ENCODE measurements at places on chromosomes 3 and 15.

- no peak for DNase-seq
Measured at GRCh38 chr3:175914785-175915184, 1055.7 kb downstream of the NAALADL2 start.

- DNase-seq: no peak
Measured at GRCh38 chr3:72311425-72311824, 526.5 kb upstream of the PROK2 start.

- peak; percentile 70 for DNase-seq
Measured at GRCh38 chr3:44477312-44478030, at the start of gene ZNF445. TSS of gene ZNF445 (minus strand) at chr3:44477670. CDS start at chr3:44455549, 22,121 bp downstream.

DNA sequence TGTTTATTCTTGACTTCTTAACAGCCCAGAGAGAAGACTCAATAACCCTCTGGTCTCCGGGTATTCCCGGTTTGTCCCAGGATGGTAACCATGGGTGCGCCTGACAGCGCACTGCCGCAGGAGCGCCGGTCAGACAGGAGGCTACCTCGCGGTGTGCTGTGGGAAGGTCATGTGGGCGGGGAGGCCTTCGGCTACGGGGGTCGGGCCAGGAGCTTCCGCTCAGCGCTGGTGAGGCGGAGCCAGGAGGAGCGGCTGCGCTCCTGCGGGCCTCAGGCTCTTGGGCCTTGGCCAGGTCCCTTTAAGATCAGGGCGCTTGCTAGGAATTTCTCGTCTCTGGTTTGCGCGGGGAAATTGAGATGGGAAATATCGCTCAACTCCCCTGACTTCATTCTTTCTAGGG, 182.3 kb upstream of the NDN start:
- no peak for DNase-seq

GRCh38 chr3:89690646-89691045, 583.2 kb downstream of the EPHA3 start:
- no peak for DNase-seq

DNA sequence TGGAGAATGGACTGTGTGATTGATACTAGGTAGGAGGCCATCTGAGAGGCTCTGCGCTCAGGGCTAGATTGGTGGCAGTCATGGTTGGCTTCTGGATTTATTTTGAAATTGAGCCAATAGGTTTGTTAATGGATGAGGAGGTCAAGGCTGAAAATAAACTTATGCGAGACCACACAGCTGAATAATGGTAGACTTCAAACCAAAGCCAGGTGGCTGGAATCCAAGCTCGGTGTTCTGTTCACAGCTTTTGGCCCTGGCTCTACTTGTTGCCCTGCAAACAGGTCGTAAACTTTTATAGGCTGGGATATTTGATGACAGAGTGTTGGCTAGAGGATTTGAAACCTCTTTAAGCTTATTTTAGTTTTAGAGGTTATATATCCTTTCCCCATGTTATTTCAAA, 160.4 kb downstream of the CHL1 start:
- DNase-seq: no peak

DNA sequence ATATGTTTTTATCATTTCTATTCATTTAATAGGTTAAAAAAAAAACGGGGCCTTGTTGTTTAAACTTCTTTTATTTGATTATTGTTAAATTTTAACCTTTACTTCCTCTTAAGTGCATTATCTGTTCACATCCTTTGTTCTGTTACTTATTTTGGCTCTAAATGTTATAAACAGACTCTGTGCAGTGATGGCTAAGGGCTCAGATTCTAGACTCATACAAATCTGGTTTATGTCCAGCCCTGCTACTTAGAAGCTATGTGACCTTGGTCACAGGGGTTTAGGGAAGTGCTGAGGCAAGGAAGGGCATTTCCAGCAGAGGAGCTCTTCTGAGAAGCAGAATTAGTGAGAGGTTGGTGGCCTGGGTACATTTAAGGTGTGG, 55.3 kb upstream of the VILL start:
- DNase-seq: no peak

- DNase-seq: no peak
Measured at GRCh38 chr3:73007992-73008712, 11.5 kb downstream of the PPP4R2 start.

DNA sequence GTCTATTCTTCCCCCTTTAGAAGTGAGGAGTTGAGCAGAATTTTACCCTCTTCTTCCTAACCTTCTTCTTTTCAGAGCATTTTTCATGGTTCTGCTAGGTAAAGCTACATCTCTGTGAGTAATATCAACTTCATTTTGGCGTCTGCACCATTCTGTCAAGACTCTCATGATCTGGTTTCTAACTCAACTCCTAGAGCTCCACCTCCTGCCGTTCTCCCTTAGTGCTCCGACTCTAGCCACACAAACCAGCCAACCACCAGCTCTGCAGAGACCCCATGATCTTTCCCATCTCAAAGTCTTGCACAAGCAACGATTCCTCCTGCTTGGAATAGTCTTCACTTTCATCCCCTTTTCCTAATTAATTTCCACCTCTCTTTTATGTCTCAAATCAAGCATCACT, 193.9 kb upstream of the TMC3 start:
- no peak for DNase-seq

GRCh38 chr15:80536231-80536630, 132.0 kb downstream of the ARNT2 start:
- DNase-seq: no peak

GRCh38 chr3:126538316-126538715, 14.4 kb downstream of the CHST13 start:
- no peak for DNase-seq

DNA sequence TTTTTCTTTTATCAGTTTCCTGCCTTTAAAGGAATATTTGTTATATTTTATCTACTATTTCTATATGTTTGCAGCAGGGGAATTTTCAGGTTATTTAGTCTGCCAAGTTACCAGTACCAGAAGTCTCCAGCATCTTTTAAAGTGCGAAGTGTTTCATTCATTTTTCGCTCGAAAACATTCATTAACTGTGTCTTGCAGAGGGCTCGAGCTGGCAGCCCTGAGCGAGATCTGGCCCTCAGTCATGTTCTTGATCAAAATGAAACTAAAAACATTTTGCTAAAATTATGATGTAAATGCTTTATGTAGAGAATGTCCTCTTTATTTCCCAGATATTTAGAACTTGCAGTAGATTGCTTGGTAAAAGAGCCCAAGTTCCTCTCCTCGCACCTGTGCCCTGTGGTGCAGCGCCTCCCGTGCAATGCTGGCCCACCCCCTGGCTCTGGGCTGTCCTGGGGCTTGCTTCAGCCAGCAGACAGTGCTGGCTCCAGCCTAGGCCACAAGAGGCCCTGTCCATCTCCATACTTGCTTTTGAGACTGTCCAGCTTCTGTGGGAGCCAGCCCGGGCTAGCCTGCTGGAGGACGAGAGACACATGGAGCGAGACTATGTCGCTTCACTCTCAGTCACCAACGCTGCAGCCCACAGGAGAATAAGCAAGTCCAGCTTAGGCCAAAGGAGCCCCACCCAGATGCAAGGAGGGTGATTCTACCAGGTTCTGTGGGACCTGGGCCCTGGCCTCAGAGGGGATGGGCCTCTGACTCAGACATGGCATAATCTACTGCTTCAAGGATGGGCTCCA, 71.9 kb upstream of the PRR23E start:
- DNase-seq: no peak

GRCh38 chr3:78666470-78666800, 1101.4 kb downstream of the ROBO1 start:
- no peak for DNase-seq

GRCh38 chr3:94115482-94115881, 52.6 kb downstream of the NSUN3 start:
- DNase-seq: no peak

GRCh38 chr15:91499774-91500383, 353.6 kb upstream of the SLCO3A1 start:
- no peak for DNase-seq

- no peak for DNase-seq
Measured at GRCh38 chr3:107347751-107348150, 29.5 kb upstream of the CCDC54 start.

DNA sequence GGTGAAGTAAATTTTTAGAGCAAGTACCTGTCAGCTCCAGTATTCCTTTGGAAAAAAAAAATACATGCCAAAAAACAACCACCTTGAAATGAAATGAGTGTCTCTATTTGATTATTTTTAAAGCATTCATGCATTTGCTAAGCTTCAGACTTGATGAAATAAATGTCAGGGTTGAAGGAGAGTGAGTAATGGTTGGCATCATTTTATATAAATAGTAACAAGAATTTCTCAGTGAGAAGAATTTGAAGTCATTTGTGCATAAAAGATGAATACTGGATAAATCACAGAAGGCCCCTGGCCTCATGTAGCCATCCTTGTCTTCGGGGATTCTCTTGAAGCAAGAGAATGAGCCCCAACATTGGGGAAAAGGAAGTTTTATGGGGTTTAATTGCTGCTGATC, 318.4 kb downstream of the LPP start:
- DNase-seq: no peak

DNA sequence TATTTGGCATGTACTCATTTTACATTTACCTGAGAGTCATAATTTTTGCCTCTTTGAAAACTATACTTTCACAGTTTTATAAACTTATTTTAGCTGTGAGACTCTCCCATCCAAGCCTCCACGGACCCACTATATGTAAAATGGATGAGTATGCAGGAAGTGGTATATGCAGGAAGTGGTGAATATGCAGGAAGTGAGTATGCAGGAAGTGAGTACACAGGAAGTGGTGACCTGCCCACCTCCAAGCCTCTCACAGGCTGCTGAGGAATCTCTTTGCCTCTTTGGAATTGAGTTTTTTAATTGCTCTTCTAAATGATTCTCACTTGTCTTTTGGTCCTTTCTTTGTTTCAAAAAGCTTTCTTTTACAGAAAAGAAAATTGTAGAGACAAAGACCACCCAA, 85.2 kb downstream of the KBTBD8 start:
- peak; percentile 8 for DNase-seq

- DNase-seq: no peak
Measured at GRCh38 chr3:29319262-29319661, 38.4 kb downstream of the RBMS3 start.

DNA sequence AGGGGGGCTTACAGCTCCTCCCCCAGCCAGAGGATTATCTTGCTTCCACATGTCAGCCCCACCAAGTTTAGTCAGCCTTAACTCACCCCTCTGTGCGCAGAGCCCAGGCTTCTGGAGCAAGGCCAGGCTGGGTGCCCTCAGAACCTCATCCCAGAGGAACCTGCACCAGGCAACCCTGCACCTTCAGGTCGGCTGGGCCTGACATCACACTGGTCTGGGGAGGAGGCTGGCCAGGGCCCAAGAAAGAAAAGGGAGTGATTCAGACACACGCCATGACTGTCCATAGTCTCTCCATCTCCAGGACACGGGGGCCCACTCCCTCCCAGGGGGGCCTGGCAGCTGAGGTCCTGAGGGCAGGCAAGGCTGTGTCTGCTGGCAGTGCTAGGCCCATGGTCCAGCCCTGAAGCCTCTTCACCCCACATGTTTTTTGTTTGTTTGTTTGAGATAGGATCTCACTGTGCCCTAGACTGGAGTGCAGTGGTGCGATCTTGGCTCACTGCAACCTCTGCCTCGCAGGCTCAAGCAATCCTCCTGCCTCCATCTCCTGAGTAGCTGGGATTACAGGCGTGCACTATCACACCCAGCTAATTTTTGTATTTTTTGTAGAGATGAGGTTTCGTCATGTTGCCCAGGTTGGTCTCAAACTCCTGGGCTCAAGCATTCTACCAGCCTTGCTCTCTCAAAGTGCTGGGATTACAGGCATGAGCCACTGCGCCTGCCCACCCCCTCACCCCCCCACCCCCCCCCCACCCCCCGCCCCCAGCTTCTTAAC, 11.1 kb downstream of the TNK2 start:
- DNase-seq: no peak

DNA sequence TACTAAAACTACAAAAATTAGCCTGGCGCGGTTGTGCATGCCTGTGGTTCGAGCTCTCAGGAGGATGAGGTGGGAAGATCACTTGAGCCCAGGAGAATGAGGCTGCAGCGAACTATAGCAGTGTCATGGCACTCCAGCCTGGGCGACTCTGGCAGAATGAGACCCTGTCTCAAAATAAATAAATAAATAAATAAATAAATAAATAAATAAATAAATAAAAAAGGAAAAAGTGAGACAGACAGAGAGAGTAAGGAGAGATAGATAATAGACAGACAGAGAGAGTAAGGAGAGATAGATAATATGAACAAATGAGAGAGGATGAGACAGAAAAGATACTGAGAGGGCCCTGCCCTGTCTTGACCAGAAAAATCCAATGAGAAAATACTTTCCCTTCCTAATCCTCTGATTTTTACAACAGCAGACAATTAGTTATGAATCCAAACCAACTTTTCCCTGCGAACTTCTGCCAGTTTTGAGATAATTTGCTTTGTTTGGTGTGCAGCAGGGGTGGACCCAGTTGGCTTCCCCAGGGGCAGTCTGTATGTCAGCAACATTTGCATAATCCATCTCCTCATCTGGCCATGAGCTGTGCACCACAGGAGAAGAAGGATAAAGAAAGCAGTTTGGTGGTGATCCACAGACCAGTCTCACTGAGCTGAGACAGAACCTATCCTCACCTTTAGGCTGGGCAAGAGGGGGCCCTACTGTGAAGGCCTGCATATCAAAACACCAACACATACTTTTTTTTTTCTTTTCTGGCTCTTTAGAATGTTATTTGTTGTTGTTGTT, 288.5 kb upstream of the WNT5A start:
- DNase-seq: no peak

DNA sequence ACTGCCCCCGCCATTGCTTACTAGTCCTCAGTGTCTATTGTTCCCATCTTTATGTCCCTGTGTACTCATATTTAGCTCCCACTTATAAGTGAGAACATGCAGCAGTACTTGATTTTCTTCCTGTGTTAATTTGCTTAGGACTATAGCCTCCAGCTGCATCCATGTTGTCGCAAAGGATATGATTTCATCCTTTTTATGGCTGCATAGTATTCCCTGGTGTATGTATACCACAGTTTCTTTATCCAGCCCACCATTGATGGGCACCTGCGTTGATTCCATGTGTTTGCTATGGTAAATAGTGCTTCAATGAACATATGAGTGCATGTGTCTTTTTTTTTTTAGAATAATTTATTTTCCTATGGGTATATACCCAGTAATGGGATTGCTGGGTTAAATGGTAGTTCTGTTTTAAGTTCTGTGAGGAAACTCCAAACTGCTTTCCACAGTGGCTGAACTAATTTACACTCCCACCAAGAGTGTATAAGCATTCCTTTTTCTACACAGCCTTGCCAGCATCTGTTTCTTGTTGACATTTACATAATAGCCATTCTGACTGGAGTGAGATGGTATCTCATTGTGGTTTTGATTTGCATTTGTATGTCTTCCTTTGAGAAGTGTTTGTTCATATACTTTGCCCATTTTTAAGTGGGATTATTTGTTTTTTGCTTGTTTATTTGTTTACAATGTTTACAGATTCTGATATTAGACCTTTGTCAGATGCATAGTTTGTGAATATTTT, 53.7 kb downstream of the GALK2 start:
- no peak for DNase-seq

All from GM19239 (cell line).